ENCODE measurements at places on chromosomes 5 and 9.

GRCh38 chr5:33364406-33364805, 76.4 kb upstream of the TARS1 start:
- DNase-seq, result no peak

GRCh38 chr5:176169393-176170063, 68.7 kb upstream of the SIMC1 start:
- no peak for DNase-seq

DNA sequence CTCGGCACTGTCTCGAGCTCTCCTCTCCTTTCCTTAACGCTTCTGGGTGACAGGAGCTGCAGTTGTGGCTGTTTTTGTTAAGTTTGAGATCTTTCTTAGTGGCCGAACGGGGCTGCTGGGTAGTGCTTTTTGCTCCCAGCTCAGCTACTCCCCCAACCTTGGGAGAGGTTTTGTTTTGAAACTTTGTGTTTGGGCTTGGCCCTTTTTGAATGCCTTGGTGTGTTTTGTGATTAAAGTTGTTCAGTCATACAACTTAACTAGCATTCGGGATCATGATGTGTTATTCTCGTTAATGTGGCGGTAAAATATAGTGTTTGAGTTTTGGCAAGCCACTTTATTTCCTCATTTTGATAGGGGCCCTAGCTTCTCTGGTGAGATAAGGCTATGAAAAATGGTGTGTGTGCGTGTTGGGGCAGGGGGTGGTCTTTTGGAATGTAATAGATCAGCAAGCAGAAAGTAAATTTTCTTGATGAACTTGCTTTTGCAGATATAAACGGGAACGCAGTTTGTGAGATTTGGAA, 1.1 kb downstream of the KDM3B start:
- DNase-seq, result no peak

DNA sequence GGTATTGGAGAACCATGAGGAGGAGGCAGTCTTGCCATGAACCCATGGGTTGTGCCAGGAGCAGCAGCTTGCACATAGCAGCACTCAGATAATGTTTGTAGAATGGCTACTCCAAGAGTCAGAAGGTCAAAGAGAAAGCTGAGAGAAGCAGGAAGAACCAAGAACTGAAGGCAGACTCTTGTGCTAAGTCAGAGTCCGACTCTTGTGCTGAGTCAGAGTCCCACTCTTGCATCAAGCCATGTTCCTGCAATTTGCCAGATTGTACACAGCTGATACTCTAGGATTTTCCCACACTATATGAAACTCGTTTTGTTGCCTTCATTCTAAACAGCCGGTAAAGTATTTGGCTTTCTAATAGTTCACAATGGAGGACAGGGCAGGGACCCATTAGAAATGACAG, 26.2 kb upstream of the HSPA9 start:
- DNase-seq, result no peak

DNA sequence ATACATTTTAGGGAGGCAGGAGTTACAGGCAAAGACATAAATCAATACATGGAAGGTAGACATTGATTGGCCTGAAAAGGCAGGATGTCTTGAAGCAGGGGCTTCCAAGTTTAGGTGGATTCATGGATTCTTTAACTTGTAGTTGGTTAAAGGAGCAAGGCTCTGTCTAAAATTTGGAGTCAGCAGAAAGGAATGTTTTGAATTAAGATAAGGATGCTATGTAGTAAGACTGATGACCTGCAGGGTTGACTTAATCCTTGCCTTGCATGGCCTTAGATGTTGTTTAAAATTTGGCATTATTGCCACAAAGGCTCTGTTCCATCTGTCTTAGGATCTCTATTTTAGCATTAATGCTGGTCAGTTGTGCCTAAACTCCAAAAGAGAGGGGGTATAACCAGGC, 171.3 kb downstream of the C5orf15 start:
- no peak for DNase-seq

GRCh38 chr5:1366514-1366913, 21.6 kb upstream of the CLPTM1L start:
- DNase-seq, result no peak

GRCh38 chr5:142981886-142982820, 212.0 kb downstream of the ARHGAP26 start:
- no peak for DNase-seq

DNA sequence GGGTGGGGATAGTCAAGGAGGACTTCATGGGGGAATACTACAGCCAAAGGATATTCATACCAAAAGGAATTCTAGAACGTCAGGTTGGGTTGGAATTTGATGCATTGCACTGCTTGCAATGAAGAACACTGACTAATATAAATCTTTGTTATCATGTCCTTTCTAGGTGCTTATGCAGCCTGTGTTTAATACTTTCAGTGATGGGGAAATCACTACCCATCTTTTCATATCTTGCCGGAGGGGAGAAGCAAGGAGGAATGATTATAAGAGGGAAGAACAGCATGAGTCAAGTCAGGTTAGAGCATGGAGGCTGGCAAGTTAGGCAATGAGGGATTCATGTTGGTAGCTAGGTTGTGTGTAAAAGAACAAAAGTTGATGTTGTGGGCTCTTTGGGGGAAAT, 5.1 kb upstream of the CCDC69 start:
- DNase-seq, result no peak

GRCh38 chr9:2778816-2779215, 61.5 kb downstream of the KCNV2 start:
- DNase-seq, result no peak

DNA sequence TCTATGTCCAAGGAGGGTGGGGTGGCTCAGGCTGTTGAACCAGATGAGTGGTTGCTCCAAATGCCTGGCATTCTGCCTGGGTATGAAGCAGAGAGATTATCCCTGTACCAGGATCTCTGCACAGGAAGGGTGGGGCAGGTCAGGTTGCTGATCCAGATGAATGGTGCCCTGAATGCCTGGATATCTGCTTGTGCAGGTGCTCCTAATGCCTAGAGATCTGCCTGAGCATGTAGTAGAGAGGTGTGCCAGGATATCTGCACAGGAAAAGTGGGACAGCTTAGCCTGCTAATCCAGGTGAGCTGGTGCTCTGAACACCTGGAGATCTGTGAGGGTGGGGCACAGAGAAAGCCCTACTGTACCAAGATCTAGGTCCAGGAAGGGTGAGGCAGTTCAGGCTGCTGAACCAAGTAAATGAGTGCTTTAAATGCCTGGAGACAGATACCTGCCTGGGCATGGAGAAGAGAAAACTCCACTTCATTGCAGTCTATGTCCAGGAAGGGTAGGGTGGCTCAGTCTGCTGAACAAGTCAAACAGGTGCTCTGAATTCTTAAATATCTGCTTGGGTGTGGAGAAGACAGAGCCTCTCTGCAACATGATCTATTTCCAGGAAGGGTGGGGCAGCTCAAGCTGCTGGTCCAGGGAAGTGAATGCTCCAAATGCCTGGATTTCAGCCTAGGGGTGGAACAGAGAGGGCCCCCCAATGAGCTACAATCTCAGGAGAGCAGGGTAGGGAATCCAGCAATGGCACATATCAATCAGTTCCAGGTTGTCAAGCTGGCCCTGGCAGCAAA, 189.4 kb upstream of the DMRTA1 start:
- DNase-seq, result no peak

- DNase-seq, result no peak
Observed at GRCh38 chr5:77492653-77493000, 511 bp upstream of the WDR41 start.

GRCh38 chr5:52837068-52837467, 49.4 kb downstream of the ITGA1 start:
- no peak for DNase-seq

DNA sequence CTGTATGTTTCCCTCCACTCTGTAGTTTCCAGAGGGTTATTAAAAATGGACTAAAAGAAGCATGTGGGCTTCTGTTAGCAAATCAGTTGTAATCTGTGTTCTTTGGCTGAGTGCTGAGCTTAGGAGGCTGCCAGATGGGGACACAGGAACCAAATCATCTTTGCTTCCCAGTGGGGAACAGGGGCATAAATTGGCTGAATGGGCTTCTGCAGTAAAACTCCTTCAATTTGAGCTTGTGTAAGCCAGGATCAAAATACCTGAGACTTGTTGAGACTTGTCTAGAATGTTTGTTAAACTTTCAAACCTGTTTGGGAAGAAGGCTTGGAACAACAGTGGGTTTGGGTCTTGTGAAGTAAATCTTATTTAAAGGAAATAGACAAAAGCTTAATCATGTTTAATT, 32.2 kb upstream of the TNFAIP8 start:
- DNase-seq, result no peak

- DNase-seq, result no peak
Observed at GRCh38 chr5:179227580-179228311, 117.5 kb downstream of the ADAMTS2 start.

DNA sequence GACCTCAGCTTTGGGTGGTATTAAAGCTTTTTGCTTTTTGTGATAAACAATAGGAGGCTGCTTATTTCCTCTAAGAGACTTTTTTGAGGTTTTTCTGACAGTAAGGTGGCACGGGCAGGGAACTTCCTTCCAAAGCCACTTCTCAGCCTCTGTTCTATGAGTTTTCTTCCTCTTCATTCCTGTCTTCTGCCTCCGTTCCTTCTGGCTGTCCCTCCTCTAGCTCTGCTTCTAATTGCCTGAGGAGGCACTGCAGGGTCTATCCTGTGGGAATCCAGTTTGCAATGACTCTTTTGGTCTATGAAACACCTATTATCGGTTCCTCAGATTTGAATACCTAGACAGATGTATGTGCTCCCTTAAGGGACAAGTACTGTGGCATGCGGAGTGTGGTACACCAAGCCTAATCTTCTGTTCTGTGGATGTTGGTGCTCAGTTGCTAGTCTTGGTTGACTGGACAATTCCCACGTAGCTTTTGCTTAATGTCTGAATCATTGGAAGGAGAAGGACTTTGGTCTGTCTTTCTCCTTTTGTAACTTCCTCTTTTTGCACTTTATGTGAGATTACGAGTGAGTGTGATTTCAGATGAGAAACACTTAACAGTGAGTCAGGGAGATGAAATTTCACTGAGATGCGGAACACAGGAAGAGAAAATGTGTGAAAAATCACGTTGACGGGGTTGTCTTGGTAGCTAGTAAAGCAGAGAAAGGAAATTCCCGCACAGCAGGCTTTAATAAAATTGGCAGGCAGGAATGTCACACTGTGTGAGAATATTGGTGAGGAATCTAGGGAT, 305.2 kb downstream of the EFNA5 start:
- DNase-seq, result no peak

DNA sequence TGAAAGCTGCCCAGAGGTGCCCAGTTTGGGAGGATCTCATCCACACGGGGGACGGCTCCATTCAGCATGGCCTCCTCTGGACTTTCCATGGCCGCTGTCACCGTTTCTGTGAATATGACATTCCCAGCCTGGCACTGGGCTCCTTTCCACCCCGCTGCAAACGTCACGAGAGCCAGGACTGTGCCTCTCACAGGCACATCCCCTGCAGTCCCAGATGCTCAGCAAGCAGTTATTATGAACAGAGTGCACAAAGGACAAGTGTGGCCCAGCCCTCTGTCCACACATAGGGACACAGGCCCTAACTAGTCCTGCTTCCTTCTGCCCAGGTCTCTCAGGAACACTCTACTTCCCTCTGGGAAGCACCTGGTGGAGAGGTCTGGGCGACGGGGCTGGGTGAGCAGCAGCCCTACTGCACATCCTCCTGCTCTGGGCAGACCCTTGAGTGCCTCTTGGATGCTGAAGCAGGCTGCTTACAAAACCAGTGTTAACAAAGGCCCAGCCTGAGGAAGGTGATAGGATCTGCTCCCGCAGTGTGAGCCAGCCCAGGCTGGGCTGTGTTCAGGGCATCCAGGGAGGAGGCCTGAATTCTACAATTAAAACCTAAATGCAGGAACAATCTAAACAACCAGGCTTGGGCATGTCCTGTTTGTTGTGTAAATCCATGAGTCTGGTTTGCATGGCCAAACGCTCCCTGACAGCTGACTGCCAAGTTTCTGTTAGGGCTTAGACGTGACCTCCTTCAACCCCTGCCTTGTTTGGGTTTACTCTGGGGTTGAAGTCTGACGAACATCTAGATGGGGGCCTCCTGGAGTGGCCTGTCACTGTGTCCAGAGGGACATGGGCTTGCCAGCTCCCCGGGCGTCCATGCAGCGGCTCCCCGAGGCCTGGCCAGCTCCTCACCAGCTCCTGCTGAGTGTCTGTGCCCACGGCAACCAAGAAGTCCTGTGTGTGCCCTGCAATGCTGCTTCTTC, 269.8 kb downstream of the GADD45G start:
- DNase-seq, result peak; percentile 42

- no peak for DNase-seq
Observed at GRCh38 chr9:87256973-87257372, 240.7 kb upstream of the DAPK1 start.

DNA sequence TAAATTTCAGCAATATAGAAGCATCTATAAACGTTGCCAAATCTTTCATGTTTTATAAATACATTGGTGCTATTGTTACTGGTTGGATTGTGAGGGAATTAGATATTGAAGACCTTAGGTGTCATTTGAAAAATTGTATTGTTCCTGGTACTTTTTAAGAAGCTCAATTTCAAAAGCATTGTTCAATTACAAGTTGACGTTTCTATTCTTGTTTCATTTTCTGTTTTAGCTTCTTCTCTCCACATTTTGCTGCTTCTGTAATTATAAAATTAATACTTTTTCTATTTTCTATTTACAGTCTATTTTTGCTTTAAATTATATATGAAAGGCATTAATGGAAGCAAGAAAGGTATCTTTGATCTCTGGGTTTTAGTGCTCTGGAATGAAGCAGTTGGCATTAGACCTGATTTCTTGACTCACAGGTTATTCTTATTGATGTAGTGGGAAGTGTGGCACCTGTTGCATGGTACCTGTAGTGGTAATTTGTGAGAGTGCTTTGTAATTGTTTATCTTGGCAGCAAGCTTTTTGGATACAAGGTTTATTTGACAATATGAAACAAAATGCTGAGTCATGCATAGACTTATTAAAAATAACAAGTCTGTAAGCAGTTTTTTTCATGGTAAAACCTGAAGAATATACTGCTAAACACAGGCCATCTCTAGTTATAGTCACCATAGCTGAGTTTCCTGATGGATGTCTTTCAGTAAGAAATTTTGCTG, 13.2 kb downstream of the MACIR start:
- DNase-seq, result no peak

GRCh38 chr5:102911973-102912372, 156.9 kb downstream of the PAM start:
- DNase-seq, result no peak

DNA sequence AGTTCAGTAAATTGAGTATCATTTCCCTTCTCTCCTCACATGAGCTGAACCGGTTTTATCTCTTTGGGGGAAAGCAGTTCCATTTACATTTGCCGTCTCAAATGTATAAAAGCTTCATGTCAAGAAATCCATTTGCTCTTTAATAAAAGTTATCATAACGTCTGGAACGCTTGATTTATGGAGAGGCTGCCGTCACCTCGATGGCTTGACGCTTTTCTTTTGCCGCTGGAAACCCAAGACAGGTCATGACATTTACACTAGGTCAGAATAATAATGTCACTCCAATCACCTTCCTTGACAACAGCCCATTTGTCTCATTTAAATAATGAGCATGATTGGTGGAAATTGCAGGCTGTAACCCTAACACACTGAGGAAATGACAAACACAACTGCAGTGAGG, 443.4 kb downstream of the IRX1 start:
- DNase-seq, result no peak

DNA sequence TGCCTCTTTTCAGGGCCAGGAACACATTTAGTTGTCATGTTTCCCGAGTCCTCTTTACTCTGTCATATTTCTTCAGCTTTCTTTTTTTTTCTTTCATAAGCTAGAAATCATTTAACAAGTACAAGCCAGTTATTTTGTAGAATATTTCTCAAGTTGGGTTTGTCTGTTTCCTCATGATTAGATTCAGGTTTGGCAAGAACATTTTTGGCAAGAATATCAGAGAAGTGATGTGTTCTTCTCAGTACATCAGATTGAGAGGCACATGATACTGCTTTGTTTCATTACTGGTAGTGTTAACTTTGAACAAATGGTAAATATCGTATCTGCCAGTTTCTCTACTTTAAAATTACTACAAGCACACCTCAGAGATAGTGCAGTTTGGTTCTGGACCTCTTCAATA, 45.1 kb downstream of the PCSK5 start:
- no peak for DNase-seq

Data from activated naive CD4-positive, alpha-beta T cell treated with anti-CD3 and anti-CD28 coated beads, Interleukin-2, amount 50 U/mL, for 72 hours (primary cell).